ELR (cell line): ENCODE measurements at places on chromosomes 1 and 21.
A peak's percentile ranks its signal among the peaks of the same experiment; 100 is the strongest.

- no peak for DNase-seq
These were observed 114.9 kb downstream of the SIK1 start for GRCh38 chr21:43312011-43312410.

DNA sequence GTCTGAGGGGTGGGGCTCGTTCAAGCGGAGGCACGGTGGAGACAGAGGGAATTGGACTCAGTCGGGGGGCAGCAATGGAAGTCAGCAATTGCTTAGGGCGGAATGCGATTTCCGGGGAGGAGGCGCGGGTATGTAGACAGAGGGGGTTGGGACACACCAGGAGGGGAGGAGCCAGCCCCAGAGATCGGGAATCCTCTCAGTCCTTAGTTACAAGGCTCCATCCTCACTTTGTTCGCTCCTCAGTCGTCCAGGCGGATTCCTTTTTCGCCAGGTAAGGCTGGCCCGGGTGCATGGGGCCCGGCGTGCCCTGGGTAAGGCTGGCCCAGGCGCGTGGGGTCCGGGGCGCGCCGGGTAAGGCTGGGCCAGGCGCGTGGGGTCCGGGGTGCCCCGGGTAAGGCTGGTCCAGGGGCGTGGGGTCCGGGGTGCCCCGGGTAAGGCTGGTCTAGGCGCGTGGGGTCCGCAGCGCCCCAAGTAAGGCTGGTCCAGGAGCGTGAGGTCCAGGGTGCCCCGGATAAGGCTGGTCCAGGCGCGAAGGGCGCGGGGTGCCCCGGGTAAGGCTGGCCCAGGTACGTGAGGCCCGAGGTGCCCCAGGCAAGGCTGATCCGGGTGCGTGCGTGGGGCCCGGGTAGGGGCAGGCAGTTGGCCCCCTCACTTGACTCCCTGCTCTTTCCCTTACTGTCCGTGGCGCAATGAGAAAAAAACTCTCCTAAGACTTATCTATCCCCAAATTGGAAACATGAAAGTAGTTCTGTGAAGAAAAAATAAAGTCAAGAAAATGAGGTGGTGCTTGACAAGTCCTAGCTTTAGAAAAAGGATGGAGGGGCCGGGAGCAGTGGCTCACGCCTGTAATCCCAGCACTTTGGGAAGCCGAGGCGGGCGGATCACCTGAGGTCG lies at the start of gene L1TD1:
TSS of gene L1TD1 (plus strand) at position 199 of the 894 bp plus-strand sequence. CDS start 11,780 bp downstream, outside the sequence.
- DNase-seq = peak; percentile 3

DNA sequence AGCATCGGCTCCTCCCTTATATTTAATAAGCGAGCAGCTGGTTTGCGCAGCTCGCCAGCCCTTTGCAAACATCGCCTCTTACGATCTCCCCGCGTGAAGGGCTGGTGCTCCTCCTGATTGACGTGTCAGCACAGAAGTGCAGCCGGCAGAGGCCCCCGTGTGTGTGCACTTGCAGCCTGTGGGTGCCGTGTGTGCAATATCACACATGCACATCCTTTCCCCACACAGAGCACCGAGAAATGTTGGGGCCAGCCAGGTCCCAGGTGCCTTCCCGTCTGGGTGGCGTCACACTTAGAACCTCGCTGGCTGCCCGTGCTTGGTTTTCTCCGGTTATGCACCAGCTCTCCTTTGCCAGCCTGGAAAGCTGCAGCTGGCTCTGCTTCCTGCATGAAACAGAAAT lies 126.6 kb upstream of the AJAP1 start:
- no peak for DNase-seq

DNA sequence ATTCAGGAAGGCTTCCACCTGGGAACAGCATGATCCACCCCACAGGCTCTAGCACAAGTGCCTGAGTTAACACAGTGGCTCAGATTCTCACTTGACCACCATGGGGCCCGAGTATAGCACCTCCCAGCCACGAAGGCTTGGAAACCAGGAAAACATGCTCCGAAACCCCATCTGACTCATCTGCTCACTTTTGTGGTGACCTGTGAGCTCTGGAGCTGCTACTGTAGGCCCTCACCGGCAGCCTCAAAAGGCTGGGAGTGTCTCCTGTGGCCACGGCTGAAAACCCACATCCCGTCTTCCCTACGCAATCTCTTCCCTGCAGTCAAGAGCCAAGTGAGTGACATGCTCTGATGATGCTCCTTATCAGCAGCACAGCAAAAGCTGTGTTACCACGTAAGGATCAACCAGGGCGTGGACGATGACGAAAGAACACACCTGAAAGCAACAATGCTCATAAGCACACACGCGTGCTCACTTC lies 81.4 kb downstream of the TGFBR3 start:
- peak; percentile 69 for DNase-seq

DNA sequence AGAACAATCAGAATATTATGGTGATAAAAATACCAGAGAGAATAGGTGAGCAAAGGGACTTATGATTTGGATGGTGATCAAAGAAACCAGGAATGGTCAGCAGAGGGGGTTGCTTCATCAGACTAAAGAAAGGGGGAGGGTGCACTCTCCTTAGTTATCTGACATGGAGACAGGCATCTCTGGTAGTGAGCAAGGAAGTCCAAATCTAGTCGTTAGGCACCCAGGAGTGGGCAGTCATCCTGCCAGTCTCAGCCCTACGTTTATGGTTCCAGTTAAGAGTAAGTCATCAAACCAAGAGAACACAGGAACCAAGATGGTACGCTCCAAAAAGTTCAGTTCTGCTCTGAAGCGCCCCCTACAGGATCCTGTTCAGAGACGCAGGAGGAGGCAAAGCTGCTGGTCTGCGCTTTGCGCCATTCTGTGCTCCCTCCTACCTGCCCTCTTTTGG lies 28.6 kb downstream of the EBNA1BP2 start:
- peak; percentile 53 for DNase-seq

- peak; percentile 87 for DNase-seq
These were observed 35.6 kb upstream of the NEK7 start for GRCh38 chr1:198121056-198121826.

DNA sequence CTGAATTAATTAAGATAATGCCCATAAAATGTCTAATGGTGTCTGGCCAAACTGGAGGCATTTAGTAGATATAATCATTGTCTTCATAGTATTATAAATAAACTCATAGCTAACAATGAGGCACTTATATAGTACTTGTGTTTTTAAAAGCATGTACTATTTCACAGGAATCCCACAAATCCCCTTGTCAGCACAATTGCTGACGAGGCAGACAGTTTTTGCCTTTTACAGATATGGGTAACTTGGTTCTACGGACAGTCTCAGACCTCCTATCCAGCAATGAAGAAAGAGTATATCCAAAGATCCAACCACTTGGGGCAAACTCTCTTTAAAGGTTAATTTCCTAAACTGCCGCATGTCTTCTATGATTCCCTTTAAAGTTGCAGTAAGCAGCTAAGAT lies 73.7 kb downstream of the ATP1B1 start:
- DNase-seq = no peak

- no peak for DNase-seq
These were observed 15.2 kb downstream of the AKNAD1 start for GRCh38 chr1:108841703-108842102.

- DNase-seq = no peak
These were observed 32.9 kb upstream of the RNF187 start for GRCh38 chr1:228454238-228454637.

GRCh38 chr1:210915890-210916507 lies 217.9 kb downstream of the KCNH1 start:
- no peak for DNase-seq

DNA sequence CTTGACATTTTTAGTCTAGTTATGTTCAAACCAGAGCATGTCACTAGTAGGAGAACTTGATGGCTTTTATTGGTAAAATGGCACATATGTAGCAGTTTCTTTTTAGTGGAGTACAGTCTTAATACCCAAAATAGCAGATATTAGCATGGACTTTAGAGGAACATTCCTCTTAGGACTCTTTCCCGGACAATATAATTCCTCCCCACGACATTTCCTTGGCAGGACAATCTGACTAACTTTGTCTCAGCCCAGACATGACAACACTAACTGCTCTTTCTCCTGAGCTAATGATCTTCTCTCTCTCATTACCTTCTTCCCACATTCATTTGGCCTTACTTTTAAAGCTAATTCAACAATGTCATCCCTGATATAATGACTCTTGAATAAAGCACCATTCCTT lies 62.5 kb downstream of the ADAMTS1 start:
- DNase-seq = no peak

GRCh38 chr1:152035539-152036266 lies 1.1 kb downstream of the S100A11 start:
- DNase-seq = peak; percentile 61

DNA sequence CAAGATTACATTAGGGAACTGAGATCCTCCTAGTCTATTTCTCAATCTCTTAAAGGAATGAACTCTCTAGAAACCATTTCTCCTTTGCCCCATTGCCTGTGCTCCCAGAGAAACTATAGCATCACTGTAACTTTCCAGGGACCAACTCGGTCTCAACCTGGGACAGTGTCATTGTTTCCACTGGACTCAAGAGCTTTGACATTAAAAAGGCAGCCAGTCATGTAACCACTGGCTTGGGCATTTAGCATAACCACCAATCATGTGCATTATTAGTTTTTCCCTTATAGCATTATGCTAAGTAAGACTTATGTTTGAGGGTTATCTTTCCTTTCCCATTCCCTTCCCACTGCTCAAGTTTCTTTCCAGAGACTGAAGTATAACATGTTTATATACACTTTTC lies 18.2 kb downstream of the TEX38 start:
- no peak for DNase-seq

- DNase-seq = no peak
These were observed 2.5 kb downstream of the STK40 start for GRCh38 chr1:36383240-36383639.

DNA sequence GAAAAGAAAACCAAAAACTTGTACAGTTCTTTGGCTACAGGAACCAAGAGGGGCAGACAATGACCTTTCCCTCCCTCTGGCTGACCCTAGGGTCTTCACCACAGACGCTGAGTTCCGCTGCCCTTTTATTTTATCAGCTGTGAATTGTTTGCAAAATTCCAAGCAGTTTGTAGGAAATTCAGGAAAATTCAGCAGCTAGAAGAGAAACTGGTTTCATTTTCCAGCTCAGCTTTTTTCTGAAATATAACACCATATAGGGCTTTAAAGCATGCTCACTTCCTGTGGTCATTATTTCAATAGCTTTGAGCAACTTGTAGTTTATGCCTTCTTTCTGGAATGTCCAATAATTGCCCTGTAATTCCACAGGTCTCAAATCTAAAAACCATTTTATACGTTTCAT lies 5.5 kb upstream of the PIK3R3 start:
- peak; percentile 52 for DNase-seq

GRCh38 chr1:91645031-91645430 lies 144.4 kb downstream of the CDC7 start:
- no peak for DNase-seq

GRCh38 chr1:235908742-235909520 lies 42.2 kb upstream of the LYST start:
- peak; percentile 86 for DNase-seq

DNA sequence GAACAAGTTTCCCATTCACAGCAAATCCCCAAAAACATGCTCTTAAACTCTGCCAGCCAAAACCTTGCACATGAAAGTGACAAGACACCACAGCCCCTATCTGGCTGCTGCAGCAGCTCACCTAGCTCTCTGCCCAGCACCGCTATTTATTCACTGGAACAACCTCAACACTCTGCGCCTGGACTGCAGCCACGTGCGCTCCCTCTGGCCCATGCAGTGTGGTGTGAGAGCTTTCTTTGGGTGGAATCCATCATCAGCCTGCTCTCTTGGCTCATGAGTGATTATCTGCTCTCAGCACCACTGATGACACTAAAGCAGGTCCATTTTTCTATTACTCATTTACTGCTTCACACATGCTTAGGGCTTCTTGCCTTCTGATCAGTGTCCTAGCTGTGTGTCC lies 11.4 kb downstream of the KCNJ6 start:
- DNase-seq = no peak

DNA sequence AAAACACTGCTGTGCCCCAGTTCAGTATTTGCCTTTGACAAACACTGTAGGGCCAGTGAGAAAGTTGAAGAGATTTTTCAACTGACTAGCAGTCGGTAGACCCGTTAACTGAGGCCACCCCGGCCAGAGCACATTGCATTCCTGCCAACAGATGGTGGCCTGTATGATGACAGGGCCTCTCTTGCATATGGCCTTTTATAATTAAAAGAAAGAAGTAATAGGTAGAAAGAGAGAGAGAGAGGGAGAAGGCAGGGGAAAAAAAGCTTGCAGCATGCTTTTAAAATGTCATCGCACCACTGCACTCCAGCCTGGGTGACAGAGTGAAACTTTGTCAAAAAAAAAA lies 4.7 kb upstream of the C1orf174 start:
- DNase-seq = no peak

DNA sequence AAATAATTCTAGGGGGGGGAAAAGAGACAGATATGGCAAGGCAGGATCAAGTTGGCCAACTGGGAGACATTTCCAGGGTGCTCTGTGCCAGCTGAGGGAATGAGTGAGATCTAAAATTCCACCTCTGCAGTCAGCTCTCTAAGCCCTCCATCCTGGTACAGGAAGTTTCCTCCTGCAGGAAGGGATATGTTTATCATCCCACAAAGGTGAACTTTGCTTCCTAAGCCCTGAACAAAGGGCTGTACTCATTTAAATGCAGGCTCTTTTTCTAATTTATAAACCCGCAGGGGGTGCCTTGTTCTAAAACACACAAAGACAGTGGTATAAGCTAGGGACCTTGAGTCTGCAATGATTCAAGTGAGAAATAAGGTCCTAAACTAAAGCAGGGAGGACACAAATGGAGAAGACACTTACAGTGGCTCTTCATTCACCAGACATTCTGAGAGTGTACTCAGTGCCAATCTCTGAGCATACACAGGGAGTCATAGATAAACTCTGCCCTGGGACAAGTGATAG lies 3.6 kb upstream of the TNFSF4 start:
- DNase-seq = no peak

DNA sequence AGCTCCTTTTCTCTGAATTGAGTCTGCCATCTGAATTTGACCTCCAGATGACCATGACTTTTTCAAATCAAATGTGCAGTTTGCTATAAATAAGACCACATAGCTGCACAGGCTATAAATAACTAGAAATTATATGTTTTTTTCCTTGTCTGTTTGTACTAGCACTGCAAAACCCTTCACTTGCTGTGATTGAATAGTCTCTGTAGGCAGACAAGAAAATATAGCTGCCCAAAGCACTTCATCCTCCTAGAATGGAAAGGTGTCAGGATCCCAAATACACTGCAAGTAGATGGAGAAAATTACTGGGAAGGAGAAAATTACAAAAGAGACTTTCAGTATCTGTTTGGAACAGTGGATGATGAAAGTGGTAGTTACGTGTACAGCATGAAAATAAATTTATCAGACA lies 175.8 kb downstream of the APP start:
- DNase-seq = no peak

- DNase-seq = no peak
These were observed 11.7 kb downstream of the IFFO2 start for GRCh38 chr1:18944810-18945209.
